ENCODE measurements at places on chromosomes 1 and 21.

DNA sequence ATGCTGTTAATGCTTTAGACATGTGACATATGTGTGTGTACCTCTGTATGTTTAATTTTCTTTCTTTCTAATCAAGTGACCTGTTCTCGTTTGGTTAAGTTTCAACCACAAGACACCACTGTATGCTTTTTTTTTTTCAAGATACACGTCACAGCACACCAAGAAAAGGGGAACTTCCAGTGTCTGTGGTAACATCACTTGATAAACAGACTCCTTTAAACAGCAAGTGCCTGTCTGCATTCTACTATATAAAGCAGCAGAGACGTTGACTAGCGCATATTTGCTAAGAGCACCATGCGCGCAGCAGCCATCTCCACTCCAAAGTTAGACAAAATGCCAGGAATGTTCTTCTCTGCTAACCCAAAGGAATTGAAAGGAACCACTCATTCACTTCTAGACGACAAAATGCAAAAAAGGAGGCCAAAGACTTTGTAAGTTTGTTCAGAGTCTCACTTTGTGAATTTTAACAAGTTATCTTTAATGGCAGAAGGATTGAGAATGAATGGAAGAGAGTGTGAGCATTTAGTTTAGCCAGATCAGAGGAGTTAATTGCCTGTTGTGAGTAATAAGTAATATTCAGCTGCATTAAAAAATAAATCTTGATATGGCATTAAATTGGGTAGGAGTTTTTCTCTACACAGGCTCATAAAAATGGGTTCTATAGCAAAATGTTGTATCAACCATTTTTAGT, at the start of gene RGS1:
TSS of gene RGS1 (plus strand) at position 275 of the 691 bp plus-strand sequence. CDS start at position 295, 20 bp downstream.
- no peak for DNase-seq

- DNase-seq = no peak
Observed at GRCh38 chr1:50123071-50123470, 14.4 kb downstream of the ELAVL4 start.

- no peak for DNase-seq
Observed at GRCh38 chr1:162458236-162458635, 39.4 kb upstream of the UHMK1 start.

DNA sequence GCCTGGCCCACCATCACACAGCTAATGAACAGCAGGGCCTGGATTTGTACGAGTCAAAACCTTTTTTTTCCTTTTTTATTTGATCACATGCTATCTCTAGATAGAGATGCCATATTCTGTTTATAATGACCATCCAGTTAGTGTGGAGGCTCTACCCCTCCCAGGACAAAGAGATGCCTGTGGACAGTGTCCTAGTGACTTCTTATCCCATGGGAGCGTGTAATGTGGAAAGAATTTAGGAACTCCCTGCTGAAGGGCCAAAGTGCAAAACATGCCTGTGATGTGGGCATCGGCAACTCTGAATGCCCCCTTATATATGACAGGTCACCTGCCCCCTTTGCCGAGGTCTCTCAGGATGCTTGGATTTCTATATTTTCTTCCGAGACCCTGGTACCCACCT, 292.2 kb downstream of the RRAGC start:
- DNase-seq = no peak

DNA sequence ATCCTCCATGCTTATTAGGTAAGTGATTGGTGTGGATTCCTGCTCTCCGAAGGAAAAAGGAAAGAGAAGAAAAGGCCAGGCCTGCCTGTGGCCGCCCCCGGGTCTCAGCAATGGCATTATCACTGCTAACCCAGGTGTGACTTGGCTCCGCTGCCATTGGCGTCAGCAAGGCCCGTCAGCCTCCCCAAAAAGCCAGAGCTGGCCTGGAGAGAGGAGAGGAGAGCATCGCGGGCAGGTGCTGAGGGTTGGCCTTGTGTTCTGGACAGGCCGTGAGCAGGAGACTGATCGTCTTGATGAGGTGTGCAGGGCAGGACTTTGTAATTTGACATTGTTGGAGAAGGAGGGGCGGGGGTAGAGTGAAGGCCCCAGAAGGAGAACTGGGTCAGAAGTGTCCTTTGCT, 186.4 kb downstream of the CAMTA1 start:
- DNase-seq = no peak

- DNase-seq = no peak
Observed at GRCh38 chr1:88169939-88170338, 514.1 kb upstream of the PKN2 start.

DNA sequence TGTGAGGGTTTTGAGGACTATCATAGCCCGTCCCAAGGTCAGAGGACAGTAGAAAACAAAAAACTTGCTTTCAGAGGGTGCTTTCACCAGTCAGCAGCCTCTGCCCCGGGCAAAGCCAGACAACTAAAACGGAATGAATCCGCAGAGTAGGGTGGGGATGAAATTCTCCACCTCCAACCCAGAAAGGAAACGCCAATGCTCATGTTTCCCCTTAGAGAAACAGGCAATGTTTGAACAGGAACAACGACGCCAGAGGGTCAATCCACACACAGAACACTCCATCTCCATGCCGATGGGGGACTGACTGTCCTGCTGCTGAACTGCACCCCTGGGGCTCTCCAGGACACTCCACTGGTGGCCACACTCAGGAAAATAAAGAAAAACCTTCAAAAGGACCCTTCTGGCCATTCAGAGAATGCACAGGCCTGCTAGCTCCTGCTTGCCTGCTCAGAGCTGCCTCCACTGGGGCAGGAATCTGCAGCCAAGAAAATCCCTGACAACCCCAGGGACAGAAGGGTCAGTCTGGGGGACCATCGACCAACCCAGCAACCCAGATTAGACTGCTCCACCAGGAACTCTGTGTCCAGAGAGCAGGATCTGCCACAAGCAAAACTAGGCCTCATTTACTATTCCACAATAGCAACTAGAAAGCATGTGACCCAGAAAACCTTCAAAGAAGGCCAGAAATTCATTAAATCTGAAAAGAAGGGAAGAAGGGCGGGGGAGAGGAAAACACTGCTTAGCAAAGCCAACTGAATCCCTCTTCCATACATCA, 116.0 kb downstream of the TOMM20 start:
- no peak for DNase-seq

DNA sequence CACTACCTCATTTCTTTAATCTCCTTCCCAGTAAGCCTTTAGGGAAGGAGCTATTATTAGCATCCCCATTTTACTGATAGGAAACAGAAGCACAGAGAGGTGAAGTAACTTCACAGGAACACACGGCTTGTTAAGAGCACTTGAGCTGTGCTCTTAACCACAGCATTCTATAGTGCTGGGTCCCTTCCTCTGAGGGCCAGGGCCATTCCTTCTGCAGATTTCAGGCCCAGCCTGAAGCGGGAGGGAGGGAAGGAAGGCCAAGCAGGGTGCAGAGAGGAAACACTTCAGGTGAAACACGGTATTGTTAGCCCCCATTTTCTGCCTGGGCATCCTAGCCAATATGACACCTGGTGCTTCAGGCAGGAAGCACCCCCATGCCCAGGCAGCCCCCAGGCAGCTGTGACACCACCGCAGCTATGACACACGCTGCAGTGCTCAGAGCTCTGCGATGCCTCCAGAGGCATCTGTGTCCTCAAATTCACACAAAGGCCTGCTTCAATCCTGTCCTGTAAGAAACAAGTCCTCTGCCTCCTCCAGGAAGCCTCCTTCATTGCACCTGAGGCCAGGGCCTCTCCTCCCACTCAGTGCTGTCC, 4.5 kb upstream of the EXTL1 start:
- no peak for DNase-seq
